Stimulated activated CD4-positive, alpha-beta T cell treated with anti-CD3 and anti-CD28 coated beads, Interleukin-1b, Interleukin-23, amount 100 ng/mL, for 1 hour (primary cell): ENCODE measurements at places on chromosomes 13 and 19.

- no peak for DNase-seq
Measured at GRCh38 chr13:34064456-34065205, 246.7 kb downstream of the RFC3 start.

DNA sequence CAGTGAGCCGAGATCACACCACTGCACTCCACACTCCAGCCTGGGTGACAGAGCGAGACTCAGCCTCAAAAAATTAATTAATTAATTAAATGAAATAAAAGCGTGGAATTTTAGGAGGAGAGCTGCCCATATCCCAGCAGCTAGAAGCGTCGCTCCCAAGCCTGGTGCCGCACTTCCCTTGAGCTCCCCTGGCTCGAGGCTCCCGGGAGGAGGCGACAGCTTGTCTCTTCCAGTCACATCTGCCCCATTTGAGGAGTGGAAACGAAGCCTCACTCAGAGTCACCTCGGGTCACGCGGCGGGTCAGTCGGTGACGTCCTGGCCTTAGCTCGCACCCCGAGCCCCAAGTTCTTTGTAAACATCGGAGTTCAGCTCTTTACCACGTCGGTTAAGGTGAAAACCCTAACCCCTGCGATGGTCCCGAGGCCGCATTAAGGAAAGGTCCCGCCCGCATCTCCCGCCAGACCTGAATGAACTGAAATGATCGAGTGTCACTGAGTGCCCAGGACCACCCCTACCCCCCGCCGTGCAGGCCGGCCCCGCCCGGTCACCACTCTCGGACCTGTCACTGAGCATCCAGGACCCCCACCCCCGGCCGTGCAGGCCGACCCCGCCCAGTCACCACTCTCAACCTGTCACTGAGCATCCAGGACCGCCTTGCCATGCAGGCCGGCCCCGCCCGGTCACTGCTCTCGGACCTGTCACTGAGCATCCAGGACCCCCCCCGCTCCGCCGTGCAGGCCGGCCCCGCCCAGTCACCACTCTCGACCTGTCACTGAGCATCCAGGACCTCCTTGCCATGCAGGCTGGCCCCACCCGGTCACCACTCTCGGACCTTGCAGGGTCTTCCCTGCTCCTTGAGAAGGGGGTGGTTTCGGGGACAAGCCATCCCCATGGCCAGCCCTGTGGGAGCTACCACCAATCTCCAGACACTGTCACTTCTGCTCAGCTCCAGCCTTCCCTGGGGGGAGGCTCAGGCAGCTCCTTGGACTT lies 176.9 kb downstream of the KDM4B start:
- no peak for DNase-seq

DNA sequence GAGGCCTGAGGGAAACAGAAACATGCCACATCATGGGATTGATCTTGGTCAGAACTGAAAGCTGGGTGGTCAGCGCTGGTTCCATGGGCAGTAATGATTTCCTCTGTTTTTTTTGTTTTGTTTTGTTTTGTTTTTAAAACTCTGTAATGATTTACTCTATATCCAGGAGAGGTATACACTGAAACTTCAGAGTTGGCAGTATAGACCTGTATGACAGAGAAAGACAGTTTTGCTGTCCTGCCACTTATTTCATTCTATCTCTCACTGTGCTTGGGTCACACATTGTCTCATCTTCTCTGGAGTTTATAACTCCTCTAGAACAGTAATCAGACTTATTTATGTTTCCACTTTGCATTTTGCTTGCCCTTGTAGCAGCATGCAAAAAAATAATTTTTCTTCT lies 105.1 kb upstream of the SLITRK1 start:
- no peak for DNase-seq

GRCh38 chr19:47813304-47813994 lies 8.3 kb upstream of the CRX start:
- peak; percentile 74 for DNase-seq

GRCh38 chr13:51284339-51284738 lies 55.2 kb upstream of the SERPINE3 start:
- DNase-seq, result no peak

DNA sequence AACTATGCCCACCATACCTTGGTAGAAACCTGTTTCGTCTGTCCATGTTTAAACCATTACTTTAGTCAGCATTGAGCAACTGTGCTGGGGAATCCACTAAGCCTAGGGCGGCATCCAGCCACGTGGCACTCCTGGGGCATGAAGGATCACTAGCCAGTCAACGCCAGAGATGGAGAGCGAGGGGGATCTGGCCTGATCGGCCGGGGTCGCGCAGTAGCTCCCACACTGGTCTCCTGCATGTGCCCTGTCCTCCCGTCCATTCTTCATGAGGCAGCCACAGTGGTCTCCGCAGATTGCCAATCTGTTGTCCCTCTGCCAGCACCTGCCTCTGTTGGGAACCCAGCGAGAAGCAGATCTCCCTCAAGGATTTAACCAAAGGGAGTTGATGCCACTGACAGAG lies 109.4 kb downstream of the DPF1 start:
- DNase-seq, result no peak

- no peak for DNase-seq
Measured at GRCh38 chr13:69910800-69911199, 196.8 kb upstream of the ATXN8OS start.

DNA sequence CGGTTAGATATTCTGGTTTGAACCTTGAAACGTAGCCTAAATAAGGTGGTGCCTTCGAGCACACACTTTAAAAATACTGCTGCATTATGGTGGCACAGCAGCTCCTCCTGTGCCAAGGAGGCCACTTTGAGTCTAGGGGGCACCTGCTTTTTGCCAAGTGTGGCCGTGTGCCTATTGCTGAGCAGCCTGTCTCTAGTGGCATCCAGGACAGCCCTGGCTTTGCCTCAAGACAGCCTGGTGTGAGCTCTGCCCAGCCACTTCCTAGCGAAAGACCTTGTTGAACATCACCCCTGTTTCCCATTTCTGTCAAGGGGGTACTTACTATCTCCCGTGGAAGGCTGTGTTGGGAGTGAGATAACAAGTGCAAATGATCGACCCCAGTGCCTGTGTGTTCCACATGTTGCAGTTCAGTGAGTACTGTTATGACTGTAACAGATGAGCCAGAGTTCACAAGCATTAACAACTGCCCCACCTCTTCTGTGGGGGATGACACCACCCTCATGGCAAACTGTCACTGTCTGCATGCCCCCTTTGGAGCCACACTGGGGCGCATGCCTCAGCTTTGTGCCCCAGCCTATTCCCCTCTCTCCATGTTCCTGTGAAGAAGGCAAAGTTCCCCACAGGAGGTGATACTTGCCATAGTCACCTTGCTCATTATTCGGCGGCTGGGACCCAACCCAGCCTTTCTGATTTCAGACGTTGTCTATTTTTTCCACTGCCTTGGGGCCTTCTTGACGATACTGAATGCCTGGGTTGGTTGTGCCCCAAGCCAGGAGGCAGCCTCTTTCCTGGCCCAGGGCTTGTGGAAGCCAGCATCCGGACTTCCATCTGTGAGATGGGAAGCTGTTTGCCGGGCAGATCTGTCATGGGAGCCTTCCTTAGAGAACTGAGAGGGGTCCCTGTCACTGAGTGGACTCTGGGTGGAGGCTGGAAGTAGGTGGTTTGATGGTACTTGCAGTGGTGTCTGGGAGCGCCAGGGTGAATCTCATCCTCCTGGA lies 5.4 kb downstream of the GATAD2A start:
- DNase-seq, result no peak

DNA sequence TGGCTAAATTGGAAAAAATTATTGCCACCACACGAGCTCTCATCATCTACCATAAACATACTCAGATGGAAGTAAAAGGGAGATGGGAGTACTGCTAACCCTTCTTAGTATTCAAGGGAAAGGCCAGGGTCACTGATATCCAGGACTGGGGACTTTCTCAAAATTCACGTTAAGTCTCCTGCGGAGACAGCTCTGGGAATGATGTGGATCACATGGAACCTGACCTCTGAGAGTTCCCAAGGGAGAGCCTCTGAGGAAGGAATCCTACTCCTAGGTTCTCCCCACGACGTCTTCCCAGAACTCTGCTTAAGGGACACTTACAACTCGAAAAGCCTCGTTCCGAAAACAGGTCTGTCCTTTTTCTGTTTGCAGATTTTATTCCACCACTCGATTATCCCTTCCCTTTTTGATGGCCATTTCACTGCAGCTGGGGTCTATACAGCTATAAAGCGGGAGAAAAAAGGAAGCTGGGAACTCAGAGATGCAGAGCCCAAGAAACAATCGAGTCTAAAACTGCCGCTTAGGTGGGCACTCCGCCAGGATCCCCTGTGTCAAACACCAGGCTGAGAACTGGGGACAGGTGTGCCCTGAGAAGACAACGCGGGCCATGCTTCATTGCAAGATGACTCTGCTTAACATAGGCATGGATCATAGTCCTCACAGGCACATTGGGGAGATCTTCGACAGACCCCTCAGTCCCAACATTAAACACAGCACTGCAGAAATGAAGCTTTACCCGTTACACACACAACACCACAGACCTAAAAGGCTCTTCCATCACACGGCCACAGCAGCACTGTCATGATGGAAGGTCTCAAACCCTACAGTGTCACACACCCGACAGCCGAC lies 823 bp upstream of the ZNF567 start:
- no peak for DNase-seq

DNA sequence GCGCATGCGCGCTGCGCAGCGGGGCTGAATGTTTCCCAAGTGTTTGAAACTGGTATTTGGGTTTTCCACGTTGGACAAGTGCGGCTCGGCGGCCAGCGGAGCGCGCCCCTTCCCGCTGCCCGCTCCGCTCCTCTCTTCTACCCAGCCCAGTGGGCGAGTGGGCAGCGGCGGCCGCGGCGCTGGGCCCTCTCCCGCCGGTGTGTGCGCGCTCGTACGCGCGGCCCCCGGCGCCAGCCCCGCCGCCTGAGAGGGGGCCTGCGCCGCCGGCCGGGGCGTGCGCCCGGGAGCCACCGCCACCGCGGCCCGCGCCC lies at the start of gene ING1:
Gene ING1 (plus strand): TSS at position 59 of the 311 bp plus-strand sequence. CDS start 450 bp downstream, outside the sequence.
- DNase-seq, result no peak

GRCh38 chr19:56601375-56601774 lies 6.3 kb downstream of the ZNF71 start:
- DNase-seq, result no peak

DNA sequence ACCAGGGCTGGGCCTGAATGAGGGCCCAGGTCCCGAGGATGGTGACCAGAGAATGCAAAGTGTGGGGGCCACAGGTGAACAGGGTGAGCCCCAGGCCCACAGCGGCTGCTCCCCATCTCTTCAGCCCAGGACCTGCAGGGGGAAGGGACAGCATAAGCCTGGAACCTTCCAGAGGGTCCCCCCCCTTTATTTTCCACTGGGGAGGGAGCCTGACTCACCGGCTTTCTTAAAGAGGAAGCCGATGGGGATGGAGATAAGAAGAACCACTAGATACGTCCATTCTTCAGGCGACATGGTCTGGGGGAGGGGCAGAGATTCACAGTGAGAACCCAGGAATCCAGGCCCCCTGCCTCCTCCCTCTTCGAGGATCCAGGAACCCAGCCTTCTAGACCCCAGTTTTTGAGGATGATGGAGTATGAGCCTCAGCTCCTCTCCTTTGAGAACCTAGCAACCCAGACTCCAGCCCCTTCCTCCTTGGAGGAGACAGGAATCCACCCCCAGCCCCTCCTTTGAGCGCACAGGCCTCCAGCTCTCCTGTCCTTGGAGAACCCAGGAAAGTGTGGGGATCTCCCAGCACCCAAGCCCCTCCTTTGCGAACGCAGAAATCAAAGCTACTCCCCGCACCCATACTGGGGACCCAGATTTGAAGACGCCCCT lies 1.0 kb downstream of the MBOAT7 start:
- DNase-seq, result no peak

DNA sequence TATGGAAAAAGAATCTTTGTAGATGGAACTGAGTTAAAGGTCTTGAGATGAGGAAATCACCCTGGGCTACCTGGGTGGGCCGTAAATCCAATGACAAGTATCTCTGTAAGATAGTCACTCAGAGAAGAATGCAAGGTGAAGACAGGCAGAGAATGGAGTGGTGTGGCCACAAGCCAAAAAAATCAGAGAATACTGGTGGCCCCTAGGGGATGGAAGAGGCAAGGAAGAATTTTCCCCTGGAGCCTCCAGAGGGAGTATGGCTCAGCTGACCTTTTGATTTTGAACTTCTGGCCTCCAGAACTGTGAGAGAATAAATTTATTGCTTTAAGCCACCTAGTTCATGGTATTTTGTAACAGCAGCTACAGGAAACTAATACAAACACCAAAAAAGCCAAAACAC lies 32.7 kb upstream of the CSNK1A1L start:
- no peak for DNase-seq

- DNase-seq, result no peak
Measured at GRCh38 chr13:71359641-71360040, 507.4 kb downstream of the DACH1 start.

GRCh38 chr19:49790866-49791265 lies 22.2 kb downstream of the FUZ start:
- DNase-seq, result no peak

DNA sequence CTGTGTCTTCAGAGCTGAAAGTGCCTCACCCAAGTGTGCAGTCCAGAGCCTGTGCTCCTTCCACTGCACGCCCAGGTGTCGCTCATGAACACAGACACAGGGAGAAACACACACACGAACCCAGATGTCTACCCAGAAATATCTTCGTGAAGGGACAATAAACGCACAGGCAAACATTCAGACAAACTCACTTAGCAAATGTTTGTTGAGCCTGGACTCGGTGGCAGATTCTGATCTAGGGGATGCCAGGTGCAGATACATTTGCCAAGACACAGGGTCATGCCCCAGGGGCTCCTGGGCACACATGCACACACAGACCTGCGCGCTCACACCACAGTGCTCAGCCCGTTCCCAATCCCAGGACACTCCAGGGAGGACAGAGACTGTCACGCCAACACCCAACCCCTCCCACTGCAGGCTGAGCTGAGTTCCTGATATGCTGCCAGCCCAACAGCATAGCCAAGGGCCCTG lies 31.9 kb downstream of the SCGB2B2 start:
- DNase-seq, result no peak

GRCh38 chr19:15210323-15210781 lies 9.6 kb upstream of the NOTCH3 start:
- DNase-seq, result no peak

DNA sequence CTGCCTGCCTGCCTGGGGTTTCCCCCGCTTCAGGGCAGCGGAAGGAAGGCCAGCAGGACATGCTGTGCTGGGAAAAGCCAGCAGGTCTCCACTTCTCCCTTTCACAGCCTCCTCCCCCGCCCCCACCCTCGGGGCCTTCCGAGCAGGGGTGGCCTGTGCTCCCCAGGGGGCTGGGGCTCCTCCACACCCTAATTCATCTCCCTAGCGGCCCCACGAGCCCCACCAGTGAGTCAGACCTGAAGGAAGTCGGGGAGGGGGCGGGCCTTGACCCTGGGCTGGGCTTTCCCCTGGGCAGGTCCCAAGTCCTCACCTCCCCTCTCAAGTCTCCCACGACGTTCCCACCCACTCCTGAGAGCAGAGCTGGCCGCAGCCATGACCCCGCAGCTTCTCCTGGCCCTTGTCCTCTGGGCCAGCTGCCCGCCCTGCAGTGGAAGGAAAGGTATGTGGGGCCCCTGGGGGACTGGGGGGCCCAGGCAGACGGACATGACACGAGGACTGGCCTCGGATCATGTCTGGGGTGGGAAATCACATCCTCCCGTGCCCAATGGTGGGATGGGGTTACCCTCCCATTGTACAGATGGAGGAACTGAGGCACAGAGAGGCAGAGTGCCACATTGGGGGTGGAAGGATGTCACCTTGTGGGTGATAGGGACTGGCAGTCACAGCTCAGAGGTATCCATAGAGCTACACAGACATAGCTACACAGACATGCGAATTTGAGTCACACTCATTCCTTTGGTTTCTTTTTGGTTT lies at the start of gene EBI3:
Gene EBI3 (plus strand): TSS at position 345 of the 753 bp plus-strand sequence. CDS start 28 bp downstream, at position 373.
- no peak for DNase-seq
